Stimulated activated CD8-positive, alpha-beta memory T cell treated with anti-CD3 and anti-CD28 coated beads, Interleukin-15, amount 100 ng/mL, for 48 hours (primary cell): ENCODE measurements at places on chromosomes 7 and 10.

DNA sequence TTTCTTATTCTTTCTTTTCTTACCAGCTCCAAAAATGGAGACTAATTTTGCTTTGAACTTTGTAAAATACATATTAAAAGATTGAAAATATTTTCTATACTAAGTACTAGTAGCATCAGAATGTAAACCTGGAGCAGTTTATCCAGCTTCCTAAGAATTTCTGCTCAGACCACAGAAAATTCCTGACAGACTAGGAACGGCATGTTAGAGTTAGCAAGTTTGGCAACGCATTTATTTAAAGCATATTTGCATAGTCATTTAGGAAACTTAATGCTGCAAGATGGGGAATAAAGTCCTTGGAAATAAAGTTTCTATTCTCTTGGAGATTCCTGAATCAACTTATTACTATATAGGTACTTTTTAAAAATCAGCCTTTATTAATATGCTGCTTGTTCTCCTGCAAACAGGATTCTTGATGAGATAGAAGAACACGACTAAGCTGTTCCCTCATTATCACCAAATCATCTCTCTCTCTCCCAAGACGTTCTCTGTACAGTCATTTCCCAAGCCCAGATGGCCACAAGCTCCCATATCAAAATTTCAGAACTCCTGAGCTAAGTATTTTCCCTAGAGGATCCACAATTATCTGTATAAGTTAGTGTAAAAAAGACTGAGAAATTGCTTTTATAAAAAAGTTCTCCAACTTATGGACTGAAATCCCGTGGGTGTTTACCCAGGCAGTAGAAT is 305.8 kb upstream of the NEBL start:
- no peak for DNase-seq

- DNase-seq = no peak
Observed at GRCh38 chr10:129043691-129044090, 423.4 kb upstream of the MGMT start.

DNA sequence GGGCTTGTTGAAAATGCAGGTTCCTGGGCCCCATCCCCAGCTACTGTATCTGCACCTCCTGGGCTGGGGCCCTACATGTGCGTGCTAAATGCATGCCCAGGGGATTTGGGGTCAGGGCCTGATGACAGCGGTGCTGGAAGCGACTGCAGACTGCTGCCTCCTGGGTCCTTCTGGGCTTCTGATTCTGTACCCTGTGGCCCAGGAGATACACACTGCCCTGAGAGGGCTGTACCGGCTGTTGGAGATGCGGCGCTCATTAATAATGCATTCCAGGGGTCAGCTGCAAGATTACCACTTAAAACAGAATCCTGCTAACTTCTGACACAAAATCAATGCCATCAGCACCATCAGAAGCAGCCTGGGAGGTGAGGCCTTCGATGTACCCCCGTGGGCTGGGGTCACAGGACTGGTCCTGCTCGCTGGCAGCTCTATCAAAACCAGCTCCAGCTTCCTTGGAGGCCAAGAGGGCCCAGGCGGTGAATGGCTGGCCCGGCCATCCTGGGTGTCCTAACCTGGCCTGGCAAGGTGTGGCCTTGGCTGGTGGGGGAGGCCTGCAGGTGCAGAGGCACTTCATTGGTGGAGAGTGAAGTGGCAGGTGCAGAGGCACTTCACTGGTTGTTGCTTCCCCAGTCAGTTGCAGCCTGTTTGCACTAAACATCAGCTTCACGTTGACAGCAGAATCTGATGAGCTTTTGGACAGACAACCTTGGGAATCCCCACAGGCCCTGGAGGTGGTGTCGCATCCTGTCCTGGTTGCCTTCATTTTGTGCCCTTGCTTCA is 79.2 kb downstream of the GLRX3 start:
- DNase-seq = no peak

- DNase-seq = no peak
Observed at GRCh38 chr10:34547695-34548094, 267.4 kb downstream of the PARD3 start.

GRCh38 chr7:103114576-103115008 is 34.3 kb downstream of the NAPEPLD start:
- no peak for DNase-seq

DNA sequence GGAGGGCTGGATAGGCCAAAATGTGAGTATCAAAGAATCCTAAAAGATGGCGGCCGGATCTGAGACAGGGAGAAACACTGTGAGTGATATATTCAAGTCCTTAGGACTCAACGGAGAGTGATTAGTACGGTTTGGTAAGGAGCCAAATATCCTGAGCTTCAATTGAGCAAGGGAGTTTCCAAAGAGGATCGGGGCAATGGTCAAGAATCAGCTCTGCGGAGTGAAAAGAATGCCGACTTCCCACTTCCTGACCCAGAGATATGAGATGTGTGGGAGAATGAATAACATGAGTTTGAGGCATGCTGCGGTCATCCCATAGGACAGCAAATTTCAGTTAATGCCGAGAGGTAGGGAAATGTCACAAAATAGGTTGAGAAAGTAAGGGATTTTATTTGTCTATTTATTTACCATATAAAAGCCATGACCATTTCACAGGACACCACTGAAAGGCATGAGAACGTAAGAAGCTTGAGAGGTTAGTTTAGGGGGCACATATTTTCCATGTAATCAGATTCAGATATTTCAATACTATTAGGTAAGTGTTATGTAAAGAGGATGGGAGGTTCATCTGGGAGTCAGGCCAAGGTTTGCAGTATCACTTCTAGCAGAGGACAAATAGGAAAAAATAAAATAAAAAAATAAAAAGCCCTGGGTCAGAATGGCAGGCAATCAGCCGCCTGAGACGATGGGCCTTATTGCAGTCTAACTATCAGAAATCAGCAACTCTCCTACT is 165.6 kb downstream of the HGF start:
- DNase-seq = no peak

- no peak for DNase-seq
Observed at GRCh38 chr10:11184093-11184492, 166.4 kb downstream of the CELF2 start.

DNA sequence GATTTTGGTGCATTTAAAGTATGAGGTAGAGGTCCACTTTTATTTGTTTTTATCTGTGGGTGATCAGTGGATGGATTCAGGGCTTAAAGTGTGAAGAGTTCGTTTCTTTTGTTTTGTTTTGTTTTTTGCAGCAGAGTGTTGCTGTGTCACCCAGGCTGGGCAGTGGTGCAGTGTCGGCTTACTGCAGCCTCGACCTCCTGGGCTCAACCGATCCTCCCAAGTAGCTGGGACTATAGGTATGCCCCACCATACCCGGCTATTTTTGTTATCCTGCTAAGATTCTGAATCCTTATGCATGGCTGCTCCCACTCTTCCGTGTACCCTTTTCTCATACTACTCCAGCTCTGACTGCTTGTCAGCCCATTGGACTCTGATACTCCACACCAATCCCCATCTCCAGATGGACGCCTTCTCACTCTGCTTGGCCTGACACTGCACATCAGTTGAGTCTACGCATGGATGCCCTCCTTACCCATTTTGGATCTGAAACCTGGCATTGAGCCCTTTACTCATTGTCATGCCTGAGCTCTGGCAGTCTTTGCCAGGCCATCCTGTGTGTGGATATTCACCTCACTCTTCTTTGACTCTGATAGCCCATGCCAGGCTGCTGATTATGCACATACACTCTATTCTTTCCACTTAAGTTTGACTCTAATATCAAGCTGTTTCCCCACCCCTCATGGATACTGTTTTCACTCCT is 119.5 kb downstream of the CCSER2 start:
- DNase-seq = no peak

GRCh38 chr10:31668326-31668725 is 260.3 kb downstream of the ARHGAP12 start:
- DNase-seq = no peak
